ENCODE measurements at places on chromosomes 4 and X. TPM values are rescaled to one million over a fixed set of nuclear protein-coding genes. Genes with fewer than 3 reads are reported as not detected.

GRCh38 chrX:39311646-39312045, 510.4 kb downstream of the MID1IP1 start:
- DNase-seq: no peak

- DNase-seq: no peak
Observed at GRCh38 chr4:158649111-158649680, 22.5 kb downstream of the C4orf46 start.

GRCh38 chr4:4267981-4268380, 20.0 kb upstream of the TMEM128 start:
- no peak for DNase-seq

DNA sequence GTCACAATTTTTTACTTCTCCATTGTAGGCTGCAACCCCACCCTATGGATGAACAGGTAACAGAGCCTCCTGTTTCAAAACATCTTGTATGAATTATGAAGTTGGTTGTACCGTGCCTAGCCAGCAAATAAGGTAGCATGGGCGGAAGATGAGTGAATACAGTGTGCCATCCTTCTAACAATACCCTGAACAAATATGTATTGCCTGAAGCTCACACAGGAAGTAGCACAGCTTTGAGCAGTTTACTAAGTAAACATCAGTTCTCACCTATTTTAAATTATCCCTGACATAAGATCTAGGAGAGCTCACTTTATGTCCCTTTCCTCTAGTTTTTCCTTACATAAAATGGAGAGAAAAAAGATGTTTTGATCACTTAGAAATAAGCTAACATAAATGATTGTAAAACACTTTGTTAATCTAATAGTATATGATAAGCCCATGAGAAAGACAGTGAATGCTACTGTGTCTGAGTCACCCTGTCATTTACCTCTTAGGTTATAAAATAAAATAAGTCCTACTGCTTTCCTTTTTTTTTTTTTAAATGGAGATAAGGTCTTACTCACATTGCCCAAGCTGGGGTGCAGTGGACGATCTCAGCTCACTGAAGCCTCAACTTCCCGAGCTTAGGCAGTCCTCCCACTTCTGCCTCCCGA, 36.6 kb downstream of the GRSF1 start:
- no peak for DNase-seq

DNA sequence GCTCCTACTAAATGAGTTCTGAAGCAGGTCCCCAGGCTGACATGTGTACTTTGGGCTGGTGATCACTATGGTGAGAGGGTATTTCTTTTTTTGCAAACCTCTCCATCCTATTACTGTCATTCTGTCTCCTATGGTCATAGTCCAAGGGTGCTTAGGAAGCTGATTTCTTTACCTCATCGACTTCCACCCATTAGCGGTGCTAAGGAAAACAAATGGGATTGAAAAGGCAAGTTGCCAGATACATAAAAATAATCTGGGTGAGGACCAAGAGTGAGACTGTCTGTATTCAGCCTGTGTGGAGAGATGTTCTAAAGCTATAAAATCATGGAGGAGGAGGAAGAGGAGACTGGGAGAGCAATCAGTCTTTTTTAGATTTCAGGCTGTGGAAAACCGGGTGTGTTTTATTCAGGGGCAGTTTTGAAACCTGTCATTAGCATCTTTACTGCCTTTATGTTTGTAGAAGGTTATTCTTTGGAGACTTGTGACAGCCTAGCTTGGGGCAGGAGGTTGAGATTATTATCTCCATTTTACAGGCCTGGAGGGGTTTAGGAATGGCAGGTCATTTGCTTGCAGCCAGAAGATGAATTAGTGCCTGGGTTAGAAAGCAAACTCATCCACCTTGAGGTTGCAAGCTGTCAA, 1.9 kb downstream of the TMEM164 start:
- no peak for DNase-seq

DNA sequence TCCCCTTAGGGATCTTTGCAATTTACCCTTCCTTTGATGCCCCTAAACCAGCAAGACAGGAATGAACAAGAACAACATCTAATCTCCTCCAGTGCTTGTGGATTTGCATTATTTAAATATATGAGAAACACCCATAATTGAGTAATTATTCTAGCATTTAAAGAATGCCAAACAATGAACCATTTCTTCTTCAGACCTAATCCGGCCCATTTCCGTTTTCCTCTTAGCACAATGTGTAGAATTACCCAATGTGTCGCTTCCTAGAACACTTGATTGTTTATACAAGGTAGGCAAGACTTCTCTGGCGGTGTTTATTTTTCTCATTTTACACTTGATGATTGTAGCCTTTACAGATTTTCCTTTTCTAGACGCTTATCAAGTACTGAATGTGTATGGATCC, 43.5 kb downstream of the CLDN34 start:
- DNase-seq: no peak

DNA sequence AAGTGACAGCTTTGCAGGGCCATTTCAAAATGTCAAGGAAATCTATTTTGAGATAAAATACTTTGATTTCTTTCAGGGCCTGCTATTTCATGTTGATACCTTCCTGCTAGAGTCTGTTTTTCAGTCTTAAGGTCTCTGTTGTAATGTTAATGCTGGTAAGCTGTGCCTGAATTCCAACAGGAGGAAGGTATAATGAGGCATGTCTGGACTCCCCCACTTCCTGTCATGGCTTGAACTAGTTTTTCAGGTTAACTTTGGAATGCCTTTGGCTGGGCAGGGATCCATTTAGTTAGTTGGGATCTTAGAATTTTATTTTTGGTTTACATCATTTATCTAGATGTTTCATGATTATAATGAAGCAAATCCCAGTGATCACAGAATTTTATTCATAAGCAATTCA, 279.0 kb downstream of the CFAP47 start:
- no peak for DNase-seq

FAM236B gene
- polyA plus RNA-seq: not detected

TCEAL8 gene
- 64.8 TPM for polyA plus RNA-seq

DNA sequence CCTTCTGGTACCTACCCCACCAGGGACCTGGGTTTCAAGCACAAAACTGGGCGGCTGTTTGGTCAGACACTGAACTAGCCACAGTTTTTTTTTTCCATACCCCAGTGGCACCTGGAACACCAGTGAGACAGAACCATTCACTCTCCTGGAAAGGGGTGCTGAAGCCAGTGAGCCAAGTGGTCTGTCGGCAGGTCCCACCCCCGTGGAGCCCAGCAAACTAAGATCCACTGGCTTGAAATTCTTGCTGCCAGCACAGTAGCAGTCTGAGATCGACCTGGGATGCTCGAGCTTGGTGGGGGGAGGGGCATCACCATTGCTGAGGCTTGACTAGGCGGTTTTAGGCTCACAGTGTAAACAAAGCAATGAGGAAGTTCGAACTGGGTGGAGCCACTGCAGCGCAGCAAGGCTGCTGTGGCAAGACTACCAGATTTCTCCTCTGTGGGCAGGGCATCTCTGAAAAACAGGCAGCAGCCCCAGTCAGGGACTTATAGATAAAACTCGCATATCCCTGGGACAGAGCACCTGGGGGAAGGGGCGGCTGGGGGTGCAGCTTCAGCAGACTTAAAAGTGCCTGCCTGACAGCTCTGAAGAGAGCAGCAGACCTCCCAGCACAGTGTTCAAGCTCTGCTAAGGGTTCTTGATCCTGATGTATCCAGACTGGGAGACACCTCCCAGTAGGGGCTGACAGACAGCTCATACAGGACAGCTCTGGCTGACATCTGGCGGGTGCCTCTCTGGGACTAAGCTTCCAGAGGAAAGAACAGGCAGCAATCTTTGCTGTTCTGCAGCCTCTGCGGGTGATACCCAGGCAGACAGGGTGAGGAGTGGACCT, 223.0 kb downstream of the COX18 start:
- peak; percentile 37 for DNase-seq

GRCh38 chr4:130186931-130187330, 1091.0 kb downstream of the C4orf33 start:
- DNase-seq: no peak

SLC16A2 gene
- 0.97 TPM for polyA plus RNA-seq

GRCh38 chrX:125101971-125102755, 217.5 kb upstream of the TEX13C start:
- no peak for DNase-seq

FANCB gene
- polyA plus RNA-seq: 0.54 TPM

GRCh38 chrX:37846141-37846540, 1.2 kb downstream of the DYNLT3 start:
- no peak for DNase-seq

- DNase-seq: no peak
Observed at GRCh38 chr4:105620640-105621323, 68.4 kb downstream of the ARHGEF38 start.

DNA sequence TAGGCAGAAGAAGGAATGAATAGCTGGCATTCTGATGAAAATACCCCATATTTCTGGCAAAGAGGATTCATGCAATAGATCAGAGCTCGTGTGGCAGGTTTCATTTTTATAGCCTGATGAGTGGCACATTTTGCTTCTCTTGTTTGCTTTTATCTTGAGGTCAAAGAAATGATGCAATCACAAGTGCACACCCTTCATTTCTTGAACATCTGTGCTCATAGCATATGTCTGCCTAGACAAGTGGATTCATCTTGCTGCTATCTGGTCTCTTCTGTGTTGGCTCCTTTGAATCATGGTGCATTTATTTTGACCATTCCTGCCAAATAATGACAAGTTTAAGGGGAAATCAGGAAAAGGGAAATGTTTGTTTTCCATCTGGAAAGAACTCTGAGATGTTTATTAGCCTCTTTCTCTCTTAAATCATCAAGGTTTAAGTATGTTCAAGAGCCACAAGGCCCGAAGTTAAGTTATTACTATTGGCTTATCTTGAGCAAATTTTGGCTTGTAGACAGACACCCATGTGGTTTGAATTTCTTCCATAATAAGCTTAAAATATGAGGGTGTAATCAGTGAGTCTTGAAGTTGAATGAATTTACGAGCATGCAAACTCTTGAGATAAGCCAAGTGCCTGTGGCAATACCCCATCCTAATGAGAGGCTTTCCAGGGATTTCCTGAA, 59.3 kb upstream of the HS3ST1 start:
- no peak for DNase-seq

LRIT3 gene
- polyA plus RNA-seq: 0.43 TPM
